ENCODE measurements at places on chromosomes 13 and 19.

- no peak for DNase-seq
Measured at GRCh38 chr13:111642156-111642767, 321.8 kb downstream of the TEX29 start.

DNA sequence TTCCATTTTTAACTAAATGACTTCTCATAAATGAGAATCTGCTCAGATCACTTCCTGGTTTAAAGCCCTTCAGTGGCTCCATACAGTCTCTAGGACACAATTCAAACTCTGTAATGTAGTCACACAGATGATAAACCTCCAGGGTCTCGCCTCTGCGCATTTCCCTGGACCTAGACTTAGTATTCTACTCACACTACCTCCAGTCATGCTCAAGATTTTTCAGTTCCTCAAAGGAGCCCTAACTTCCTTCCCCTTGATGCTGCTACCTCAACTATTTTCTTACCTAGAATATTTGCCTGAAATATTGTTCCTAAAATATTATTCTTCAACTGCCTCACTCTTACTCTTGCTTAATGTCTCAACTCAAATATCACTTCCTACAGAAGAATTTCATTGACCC is 86.7 kb upstream of the TPP2 start:
- DNase-seq, result no peak

DNA sequence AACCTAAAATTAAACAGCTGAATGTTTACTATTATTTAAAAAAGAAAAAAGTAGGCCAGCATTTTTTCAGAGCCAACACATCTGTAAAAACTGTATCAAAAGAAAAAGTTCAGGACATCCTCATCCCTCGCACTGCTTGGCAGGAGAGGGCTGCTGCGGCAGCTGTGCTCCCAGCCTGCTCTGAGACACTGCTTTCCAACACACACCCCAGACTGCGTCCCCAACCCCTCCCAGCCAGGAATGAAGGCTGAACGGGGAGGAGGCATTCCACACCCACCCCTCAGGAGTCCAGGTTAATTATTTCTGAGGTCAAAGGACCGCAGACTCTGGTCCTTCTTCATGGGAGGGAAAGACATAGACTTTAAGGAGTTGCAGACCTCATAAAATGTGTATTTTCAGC is 43.1 kb downstream of the COL4A1 start:
- no peak for DNase-seq

- no peak for DNase-seq
Measured at GRCh38 chr13:27293873-27294515, 23.4 kb downstream of the RASL11A start.

- no peak for DNase-seq
Measured at GRCh38 chr19:34556488-34556887, 74.9 kb downstream of the WTIP start.

GRCh38 chr13:98595134-98595533 is 18.2 kb upstream of the STK24 start:
- DNase-seq, result no peak

DNA sequence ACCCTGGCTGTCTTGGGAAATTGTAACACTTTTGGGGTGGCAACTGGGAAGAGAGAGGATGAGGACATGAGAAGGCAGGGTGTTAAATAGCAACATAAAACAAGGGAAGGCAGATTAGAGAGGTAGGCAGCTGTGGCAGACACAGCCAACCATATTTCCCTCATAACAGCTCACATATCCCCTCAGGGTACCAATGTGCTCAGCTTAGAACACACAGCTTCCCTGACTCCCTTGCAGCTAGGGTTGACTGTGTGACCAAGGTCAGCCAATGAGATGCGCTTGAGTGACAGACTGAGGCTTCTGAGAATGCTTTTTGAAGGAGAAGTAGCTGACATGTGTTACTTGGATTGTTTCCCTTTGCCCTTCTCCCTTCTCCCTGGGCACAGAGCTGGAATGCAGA is 28.8 kb upstream of the SPATA13 start:
- no peak for DNase-seq

GRCh38 chr13:50428183-50428877 is 413.1 kb downstream of the KCNRG start:
- no peak for DNase-seq

DNA sequence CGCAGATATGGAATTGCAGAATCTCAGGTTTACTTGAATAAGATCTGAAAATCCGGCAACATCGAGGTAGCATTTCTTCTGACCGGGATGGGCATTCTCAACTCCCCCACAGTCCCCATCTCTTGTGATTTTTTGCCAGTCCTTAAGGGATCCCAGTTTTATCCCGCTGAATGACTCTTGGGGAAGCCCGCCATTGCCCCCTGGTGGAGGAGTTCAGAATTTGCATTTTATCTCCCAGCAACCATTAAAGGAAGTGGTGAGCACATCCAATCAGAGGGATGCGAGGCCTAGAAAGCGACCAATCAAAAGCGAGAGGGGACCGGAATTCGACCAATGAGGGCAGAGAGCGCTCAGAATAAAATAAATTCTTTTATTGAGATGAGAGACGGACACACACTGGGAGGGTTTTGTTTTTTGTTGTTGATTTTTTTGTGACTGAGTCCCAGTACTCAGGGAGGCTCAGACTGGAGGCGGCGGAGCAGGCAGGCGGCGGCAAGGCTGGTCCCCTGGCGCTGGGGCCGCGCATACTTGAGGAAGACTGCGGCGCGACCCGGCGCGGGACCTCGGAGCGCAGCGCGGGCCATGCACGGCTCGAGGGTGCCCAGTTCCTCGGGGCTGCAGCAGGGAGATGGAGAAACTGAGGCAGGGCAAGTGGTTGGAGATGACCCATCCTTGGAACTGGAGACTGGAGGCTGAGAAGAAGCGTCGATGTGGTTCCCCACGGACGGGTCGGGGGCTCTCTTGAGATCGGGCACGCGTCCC is 3.9 kb upstream of the TTC9B start:
- DNase-seq, result peak; percentile 82

- DNase-seq, result no peak
Measured at GRCh38 chr19:11737964-11738745, 591 bp downstream of the ZNF823 start.

DNA sequence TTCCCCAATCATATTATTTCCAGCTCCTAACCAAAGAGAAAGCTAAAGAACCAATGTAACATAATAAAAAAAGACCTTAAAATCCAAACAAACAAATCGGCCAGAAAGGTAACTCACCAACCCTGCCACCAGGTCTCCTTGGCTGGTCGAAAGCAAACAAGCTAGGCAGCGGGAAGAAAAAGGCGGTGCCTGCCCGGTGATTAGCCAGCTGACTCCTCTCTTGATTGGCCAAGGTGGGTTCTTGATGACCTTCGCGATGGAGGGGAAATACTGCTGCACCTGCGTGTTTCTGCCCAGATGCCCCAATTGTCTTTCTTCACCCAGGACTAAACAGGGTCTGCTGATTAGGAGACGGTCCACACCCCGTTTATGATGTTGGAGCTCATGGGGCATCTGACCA is at the start of gene NLRP11:
Gene NLRP11 (minus strand): TSS at position 154 of the 400 bp plus-strand sequence. CDS start 13,825 bp downstream, outside the sequence.
- no peak for DNase-seq

GRCh38 chr19:45972081-45972946 is 1.4 kb downstream of the NOVA2 start:
- no peak for DNase-seq

GRCh38 chr13:90187478-90188350 is 1159.8 kb upstream of the MIR17HG start:
- DNase-seq, result no peak

GRCh38 chr19:8001651-8001994 is 3.8 kb downstream of the ELAVL1 start:
- no peak for DNase-seq

DNA sequence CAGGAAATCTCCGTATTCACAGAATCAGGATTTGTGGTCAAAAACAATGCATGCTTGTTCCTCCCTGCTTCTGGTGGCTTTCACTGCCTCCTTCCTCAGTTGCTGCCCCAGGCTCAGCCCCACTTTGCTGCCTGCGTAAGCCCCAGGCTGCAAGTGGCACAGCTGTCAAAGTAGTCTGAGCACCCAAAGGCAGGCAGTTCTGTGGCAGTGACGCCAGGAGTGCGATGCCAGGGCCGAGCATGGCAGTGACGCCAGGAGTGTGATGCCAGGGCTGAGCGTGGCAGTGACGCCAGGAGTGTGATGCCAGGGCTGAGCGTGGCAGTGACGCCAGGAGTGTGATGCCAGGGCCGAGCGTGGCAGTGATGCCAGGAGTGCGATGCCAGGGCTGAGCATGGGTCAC is 77.3 kb upstream of the GPR183 start:
- DNase-seq, result no peak

DNA sequence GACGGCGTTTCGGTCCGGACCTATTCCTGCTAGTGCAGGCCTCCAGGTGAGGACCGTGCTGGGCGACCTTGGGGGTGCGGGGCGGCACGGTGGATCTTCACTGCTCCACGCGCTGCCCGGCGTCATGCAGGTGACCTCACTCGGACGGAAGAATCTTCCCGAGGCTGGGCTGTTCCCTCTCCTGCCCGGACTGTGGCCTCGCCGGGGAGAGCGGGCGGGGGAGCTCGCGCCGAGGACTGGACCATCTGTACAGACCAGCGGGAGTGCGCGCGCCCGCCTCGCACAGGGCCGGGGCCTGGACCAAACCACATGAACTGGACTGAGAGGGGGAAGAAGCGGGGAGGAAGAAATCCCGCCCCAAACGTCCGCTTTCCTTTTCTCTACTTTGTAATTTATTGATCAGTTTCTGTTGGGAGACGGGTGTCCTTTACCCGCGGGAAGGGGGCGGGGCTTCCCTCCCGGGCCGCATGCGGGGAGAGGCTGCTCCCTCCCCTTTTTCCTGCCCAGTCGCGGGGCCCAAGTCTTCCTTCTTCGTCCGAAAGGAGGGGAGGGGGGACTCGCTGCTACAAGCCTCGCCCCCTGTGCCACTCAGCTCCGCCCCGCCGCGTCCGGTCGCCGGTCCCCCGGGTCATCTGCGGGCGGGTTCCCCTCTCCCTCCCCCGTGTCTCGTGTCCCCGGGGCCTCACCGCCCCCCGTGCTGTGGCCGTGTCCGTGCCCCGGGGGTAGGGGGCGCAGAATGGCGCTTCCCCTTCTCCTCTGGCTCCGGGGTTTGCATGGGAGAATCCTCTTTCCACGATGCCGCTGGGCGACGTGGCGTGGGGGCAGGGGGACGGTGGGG is 4.9 kb downstream of the HRC start:
- DNase-seq, result peak; percentile 55

GRCh38 chr13:33017323-33017929 is 1.2 kb downstream of the KL start:
- DNase-seq, result no peak

- no peak for DNase-seq
Measured at GRCh38 chr13:99500839-99501183, 461 bp upstream of the TM9SF2 start.

DNA sequence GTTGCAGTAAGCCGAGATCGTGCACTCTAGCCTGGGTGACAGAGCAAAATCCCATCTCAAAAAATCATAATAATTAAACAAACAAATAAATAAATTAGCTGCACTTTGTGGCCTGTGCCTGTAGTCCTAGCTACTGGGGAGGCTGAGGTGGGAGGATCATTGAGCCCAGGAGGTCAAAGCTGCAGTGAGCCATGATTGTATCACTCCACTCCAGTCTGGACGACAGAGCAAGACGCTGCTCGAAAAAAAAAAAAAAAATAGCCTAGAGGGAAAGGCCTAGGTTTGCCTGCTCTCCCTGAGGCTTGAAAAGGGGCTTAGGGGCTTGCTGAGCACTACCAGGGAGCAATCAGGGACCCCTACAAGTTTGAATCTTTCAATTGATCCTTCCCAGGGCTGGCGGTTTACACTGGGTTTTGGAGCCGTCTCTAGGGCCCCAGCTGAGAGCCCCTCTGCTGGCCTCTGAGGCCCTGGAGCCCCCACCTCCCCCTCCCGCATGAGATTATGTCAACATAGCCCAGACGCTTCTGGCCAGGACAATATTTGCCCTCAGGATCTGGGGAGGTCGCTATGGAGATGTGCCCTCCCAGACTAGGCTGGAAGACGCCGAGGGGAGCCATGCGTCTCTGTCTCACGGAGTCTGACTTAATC is 10.4 kb upstream of the GIPR start:
- no peak for DNase-seq

- no peak for DNase-seq
Measured at GRCh38 chr13:94827566-94827965, 115.2 kb upstream of the SOX21 start.

GRCh38 chr19:5246554-5247155 is 94.0 kb downstream of the PTPRS start:
- DNase-seq, result no peak

GRCh38 chr13:36787181-36787580 is 31.8 kb upstream of the RFXAP start:
- DNase-seq, result no peak

GRCh38 chr13:73691891-73692290 is 442.3 kb downstream of the KLF12 start:
- DNase-seq, result no peak

- DNase-seq, result no peak
Measured at GRCh38 chr13:39254601-39255000, 216.3 kb downstream of the NHLRC3 start.

DNA sequence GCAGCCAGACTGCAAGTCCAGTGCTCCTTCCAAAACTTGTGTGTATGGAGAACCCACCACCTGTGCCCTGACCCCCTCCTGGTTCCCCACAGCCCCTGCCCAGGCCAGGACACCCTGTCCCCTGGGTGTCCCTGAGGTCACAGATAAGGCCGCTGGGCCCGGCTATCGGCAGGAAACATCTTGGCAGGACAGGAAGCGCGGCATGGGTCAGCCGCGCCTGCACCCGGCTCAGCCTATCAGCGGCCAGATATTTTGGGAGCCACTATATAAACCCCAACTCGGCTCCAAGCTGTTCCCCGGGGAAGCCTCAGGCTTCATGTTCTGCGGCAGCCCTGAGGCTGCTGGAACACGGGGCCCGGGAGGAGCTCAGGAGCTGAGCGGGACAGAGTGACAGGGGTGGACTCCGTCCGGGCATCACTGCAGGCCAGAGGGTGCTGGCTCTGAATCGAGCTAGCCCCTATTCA is 60.8 kb downstream of the AP1M1 start:
- no peak for DNase-seq

GRCh38 chr13:94333131-94333820 is 146.2 kb downstream of the DCT start:
- no peak for DNase-seq

DNA sequence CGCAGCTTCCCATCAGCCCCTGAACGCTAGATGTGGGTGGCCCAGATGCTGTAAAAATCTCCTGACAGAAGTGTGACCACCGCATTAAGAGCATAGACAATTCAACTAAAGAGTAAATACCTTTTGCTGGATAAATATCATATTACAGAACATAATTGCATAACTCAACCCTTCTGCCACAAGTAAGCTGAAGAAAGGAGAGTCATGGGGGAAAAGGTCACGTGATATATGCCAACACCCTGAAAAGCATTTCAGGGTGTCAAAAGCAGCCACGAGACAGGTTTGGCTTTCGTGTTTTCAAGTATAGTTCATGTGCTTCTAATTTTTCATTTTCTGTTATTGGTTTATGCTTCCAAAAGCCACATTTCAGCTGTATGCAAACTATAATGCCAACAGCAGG is 71.3 kb downstream of the LHFPL6 start:
- DNase-seq, result no peak

DNA sequence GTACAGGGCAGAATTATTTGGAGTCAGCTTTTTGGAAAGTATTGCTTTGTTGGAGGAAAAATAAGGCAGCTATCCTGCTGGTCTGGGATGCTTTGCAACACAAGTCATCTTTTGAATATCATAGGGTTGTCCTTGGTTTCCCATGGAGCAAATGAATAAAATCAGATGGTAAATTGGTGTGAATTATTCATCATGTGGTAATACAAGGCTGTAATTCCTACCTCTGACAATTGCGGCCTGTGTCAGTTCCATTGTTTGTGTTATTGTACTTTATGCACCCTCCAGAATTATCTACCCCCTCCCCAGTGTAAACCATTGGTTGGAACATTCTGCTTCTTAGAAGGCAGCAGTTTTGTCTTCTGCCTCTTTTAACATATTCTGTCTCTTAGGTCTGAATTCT is 46.2 kb downstream of the RNASEH2B start:
- no peak for DNase-seq

- DNase-seq, result no peak
Measured at GRCh38 chr13:64928696-64929499, 2301.2 kb downstream of the PCDH9 start.
